ENCODE measurements at places on chromosomes 13 and 19.
A peak's percentile ranks its signal among the peaks of the same experiment; 100 is the strongest.

GRCh38 chr13:22422023-22422422 is 751.1 kb downstream of the FGF9 start:
- no peak for DNase-seq

GRCh38 chr19:58519087-58519354 is 589 bp downstream of the ZBTB45 start:
- peak; percentile 38 for DNase-seq

DNA sequence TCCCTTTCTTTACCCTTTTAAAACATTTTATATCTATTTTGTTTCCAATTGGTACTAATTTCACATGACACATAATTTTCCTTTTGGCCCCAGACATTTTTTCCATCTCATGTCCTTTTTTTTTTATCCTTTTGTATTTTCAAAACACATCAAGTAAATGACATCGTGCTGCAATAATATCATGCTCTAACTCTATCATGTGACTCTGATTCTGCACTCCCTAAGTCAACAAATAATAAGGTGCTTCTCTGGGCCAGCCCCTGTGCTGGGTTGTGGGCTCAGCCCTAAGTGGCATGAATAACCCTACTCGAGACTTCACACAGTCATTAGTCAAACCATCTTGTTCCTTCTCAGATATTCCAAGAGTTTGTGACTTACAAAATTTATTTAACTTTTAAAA is 21.7 kb downstream of the NALCN start:
- no peak for DNase-seq

- DNase-seq: no peak
Measured at GRCh38 chr13:29721766-29722165, 126.3 kb upstream of the SLC7A1 start.

Measured in CD4-positive, alpha-beta T cell treated with Interferon gamma for 1 hour (primary cell).